GM06990 (cell line): ENCODE measurements at places on chromosomes 6 and 20.
A peak's percentile ranks its signal among the peaks of the same experiment; 100 is the strongest.

GRCh38 chr6:44594481-44594880 is 207.0 kb downstream of the CDC5L start:
- DNase-seq = no peak

DNA sequence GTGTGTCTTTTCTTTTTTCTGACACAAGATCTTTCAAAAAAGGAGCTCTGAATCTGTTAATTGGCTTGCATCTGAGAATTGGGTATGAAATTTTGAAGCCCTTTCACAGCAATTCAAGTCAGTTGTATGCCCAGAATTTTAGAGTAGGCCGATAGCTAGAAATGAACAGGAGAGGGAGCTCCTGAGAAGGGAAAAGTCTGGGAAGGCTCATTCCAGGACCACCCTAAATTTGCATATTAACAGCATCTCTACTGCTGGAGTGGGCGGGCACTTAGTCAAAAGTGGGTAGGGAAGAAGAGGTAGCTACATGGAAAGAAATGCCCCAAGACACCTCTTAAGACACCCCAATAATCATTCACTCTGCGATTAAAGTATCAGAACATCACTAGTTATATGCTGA is 928.3 kb downstream of the TBC1D32 start:
- no peak for DNase-seq

DNA sequence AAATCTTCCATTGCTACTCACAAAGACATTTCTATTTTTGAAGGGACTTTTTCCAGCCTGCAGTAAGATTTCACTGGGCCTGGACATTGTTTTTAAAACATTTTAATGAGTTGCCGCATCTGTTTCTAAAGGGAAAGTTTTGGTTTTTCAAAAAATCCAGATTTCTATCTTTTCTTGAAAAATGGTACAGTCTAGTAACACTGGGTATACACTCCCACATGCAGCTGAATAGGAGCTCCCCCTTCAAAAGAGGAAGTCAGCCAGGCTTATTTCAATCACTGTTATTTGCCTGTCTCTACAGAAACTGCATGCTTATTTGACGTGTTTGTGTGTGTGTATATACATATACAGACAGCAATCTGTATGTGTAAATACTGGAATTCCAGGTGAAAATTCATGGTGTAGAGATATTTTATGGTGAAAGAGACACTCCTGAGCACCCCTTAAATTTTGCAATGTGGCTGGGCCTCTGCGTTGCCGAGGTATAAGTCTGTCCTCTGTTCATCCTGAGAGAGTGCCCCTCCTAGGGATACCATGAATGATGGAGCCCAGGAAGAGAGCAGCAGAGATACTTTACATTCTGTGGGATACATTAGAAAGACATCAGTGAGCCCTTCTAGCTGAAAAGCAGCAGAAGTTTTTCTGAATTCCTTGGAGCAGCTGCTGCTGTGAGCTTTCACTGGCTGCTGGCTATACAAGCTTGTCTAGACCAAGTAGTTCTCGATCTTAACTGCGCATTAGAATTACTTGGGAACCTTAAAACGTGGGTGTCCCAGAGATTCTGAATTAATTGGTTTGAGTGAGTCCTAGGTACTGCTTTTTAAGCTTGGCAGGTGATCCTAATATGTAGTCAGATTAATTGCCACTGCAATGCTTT is 12.0 kb upstream of the ABRACL start:
- DNase-seq = no peak

DNA sequence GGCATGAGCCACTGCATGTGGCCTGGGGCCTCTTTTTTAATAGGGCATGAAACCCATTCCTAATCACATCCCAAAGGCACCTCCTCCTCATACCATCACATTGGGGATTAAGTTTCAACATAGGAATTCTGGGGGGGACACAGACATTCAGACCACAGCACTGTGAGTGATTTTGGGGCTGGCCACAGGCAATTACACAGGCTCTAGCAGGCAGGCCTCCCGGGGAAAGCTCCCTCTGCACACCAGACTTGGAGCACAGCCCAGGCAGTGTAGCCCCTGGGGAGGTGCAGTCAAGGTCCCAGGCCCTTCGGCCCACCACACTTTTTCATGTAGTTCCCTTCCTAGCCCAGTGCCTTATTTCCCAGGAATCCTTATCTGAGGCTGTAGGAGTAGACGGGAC is 5.5 kb downstream of the SFT2D1 start:
- DNase-seq = no peak

DNA sequence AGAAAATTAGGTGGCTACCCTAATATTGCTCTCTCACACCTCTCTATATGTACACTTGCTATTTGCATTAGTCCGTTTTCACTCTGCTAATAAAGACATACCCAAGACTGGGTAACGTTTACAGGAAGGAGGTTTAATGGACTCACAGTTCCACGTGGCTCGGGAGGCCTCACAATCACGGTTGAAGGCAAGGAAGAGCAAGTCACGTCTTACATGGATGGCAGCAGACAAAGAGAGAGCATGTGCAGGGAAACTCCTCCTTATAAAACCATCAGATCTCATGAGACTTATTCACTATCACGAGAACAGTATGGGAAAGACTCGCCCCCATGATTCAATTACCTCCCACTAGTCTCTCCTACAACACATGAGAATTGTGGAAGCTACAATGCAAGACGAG is 53.4 kb downstream of the EPM2A start:
- no peak for DNase-seq

DNA sequence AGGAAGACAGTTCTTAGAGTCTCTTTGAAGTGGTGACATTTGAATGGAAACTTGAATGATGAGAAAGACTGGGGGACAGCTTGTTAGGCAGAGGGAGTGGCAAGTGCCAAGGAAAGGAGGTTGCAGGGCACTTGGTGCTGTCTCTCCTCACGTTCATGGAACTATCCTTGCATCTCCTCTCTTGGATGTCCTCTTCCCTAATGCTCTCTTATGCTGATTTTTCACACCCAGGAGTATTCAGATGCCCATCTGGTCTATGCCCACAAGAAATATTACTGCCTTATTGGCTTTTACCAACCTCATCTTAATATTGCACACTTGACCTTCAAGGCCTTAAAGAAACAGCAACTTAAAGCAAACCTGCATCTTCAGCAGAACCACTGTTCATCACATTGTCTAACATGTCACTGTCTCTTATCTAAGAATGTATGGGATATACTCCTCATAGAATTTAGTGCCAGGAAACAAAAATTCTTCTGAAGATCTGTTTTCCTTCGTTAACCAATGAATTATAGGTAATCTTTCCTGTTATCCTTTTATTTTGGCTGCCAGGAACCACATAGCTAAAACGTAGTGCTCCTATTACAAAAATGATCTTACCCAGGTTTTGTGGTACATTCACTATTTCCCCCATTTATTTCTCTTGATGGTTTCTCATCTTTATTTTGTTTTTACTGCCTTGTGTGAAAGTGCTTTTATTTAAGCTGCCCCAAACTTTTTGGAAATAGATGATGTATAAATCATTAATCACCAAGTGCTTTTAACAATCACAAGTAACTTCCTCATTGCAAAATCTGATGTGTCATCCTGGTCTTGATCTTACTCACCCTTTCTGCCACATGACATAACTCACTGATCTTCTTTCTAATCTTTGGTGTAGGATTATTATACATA is 12.8 kb downstream of the RGS17 start:
- DNase-seq = peak; percentile 30

DNA sequence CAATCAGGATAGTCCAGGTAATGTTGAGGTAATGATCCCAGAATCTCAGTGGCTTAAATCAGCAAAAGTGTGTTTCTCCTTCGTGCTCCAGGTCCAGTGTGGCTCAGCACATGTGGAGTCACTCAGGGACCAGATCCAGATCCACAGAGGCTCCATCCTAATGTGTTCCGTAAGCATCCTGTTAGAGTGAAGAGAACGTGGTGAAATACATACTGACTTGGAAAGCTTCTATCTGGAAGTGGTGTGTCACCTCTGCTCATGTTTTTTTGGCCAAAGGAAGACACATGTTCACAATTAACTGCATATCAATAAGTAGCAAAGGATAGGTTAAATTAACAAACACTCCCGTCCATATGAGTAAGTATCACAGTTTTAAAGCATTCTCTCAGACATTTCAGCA is 26.8 kb upstream of the PREP start:
- no peak for DNase-seq

GRCh38 chr6:11050731-11051130 is 6.6 kb upstream of the ELOVL2 start:
- DNase-seq = no peak

- DNase-seq = peak; percentile 67
These were observed 46.8 kb downstream of the PYGB start for GRCh38 chr20:25294459-25295385.

GRCh38 chr6:110355022-110355421 is 3.1 kb downstream of the METTL24 start:
- no peak for DNase-seq

- DNase-seq = no peak
These were observed 3.2 kb downstream of the NFYA start for GRCh38 chr6:41075651-41076626.
